Suppressor macrophage treated with lipopolysaccharide for 4 hours (primary cell): ENCODE measurements at places on chromosomes 5 and 9.

DNA sequence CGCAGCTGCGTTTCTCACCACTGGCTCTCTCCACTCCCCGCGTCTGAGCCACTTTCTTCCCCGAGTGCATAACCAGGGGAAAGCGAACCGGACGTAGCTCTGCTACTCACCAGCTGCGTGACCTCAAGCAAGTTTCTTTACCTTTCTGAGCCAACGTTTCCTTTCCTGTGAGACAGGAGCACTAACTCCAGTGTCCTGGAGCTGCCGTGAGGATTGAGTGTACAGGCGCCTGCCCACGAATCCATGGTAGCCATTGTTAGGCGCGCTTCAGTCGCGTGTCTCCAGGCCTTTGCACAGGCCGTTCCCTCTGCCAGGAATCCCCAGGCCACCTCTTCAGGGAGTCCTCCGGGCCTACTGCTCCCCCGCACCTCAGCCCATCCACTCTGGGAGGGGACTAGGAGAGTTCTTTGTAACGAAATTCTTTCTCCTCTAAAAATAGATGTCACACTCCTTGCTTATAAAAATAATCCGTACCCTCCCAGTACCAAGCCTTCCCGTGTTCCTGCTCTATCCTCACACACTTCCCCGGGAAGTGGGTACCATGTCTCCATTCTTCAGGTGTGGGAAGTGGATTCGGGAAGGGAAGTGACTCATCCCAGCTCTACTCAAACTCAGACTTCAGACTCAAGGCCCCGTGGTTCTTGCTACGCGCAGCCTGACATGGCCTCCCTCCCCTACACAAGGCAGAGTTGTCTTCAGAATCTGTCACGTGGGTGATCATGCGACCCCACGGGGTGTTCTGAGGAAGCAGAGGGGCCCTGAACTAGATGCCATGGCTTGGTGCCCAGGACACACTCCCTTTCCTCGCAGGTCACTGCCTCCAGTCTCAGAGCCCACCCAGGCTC is 16.1 kb upstream of the CRB2 start:
- peak; percentile 77 for DNase-seq

GRCh38 chr5:167319243-167319642 is 972.2 kb upstream of the WWC1 start:
- DNase-seq = no peak

- DNase-seq = no peak
These were observed 361.2 kb upstream of the C9orf72 start for GRCh38 chr9:27934471-27934870.

- no peak for DNase-seq
These were observed 75.0 kb downstream of the STK10 start for GRCh38 chr5:172113036-172113435.

- no peak for DNase-seq
These were observed 523.5 kb upstream of the ZNF608 start for GRCh38 chr5:125269926-125270325.

GRCh38 chr5:173497685-173498084 is 118.8 kb downstream of the BOD1 start:
- no peak for DNase-seq

DNA sequence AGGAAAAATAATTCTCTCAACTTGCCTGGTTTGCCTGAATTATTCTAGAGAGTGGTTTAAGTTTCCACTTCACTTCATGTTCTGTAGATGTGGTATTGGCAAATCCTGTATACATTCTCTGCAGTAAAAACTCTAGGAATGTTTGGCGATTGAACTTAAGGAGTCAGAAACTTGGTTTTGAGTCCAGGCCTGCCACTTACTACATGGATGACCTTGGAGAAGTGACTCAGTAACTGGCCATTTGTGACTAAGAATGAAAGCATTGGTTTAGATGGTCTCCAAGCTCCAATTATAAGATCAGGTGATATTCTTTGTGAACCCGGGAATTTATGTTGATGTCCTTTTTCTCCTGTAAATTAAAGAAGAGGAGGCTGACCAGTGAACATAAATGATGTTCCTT is 233.8 kb downstream of the GAS1 start:
- no peak for DNase-seq

DNA sequence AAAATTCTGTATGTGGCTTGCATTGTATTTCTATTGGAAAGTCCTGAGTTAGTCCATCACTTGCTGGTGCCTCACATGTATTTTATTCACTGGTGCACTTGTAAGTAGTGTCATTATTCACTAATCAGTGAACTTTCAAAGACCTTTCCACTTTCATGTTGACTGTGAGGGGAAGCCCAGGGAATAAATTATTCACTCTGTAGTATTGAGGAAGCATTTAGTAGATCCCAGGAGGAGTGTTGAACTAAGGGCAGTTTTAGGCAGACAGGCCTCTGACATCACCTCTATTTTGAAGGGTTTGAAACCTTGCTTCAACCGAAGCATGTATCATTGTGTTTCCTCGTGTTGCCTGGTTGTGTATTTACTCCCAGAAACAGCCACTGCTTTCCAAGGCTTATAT is 705.4 kb upstream of the RIOK2 start:
- no peak for DNase-seq

- no peak for DNase-seq
These were observed 21.1 kb upstream of the DMRTA1 start for GRCh38 chr9:22425551-22425950.

- DNase-seq = no peak
These were observed 52.4 kb downstream of the FSTL4 start for GRCh38 chr5:133559960-133560359.

DNA sequence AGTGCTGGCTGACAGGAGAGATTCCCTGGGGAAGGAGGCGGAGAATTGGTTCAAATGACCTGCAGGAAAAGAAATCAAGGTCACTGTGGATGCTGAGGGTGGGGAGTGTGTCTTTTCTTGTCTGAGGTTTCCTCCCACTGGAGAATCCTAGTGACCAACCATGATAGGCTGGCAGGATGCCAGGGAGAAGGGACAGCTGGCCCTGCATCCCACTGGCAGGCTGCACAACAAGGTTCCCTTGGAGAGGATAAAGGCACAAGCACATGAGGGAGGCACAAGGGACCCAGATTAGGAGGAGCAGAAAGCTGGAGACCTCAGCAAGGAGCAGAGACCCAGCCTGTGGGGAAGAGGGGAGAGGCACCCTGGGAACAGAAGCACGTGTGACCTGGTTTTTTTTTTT is 11.4 kb upstream of the ZDHHC12 start:
- DNase-seq = no peak

GRCh38 chr9:136935651-136936050 is 8.9 kb downstream of the FBXW5 start:
- peak; percentile 32 for DNase-seq

DNA sequence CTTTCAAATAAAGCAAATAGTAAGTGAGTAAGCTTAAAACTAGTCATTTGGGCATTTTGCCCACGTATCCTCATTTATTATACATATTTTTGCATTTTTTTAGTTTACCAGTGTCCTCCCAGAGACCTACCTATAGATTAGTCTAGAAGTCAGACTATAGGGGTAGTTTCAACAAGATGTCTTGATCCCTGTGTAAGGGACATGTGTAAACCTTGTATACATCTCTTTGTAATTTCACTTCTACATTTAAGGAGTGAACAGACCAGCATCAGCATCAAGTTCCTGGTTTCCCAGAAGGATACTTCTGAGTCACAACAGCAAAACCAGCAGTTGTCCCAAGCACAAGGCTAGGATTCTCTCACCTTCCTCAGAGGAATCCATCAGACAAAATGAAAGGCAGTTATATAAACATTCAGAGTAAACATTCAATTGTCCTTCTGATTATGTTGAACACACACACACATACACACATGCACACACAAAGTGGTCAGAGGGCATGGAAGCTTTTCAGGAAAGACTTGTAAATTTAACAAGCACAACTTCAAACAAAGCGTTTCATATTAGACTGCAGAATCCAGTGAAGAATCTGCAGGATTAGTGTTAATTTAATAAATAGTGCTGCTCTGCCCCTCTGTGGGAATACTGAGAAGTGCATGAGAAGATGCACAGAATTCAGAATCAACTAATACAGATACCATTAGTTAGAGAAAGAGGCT is 55.4 kb downstream of the HINT1 start:
- DNase-seq = peak; percentile 56

- DNase-seq = no peak
These were observed 63.6 kb downstream of the TMEM174 start for GRCh38 chr5:73236541-73237128.

DNA sequence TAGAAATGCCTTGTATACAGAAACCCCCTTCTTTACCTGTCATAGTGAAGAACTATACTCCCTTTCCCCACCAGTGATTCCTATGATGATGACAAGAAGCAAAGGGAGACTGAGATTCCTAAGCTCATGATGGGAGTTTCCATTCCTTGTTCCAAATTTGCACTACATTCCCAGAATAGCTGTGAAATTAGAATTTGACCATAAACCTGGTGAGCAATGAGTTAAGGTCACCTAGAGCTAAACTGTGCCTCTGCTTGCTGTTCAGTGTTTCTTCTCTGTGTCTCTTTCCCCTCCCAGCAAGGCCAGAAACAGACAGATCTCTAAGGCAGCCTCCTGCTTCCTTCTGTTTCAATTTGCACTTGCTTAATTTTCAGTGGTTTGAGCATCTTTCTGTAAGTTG is 332.1 kb downstream of the PIK3R1 start:
- DNase-seq = no peak

GRCh38 chr5:163631856-163632255 is 126.4 kb downstream of the MAT2B start:
- no peak for DNase-seq

DNA sequence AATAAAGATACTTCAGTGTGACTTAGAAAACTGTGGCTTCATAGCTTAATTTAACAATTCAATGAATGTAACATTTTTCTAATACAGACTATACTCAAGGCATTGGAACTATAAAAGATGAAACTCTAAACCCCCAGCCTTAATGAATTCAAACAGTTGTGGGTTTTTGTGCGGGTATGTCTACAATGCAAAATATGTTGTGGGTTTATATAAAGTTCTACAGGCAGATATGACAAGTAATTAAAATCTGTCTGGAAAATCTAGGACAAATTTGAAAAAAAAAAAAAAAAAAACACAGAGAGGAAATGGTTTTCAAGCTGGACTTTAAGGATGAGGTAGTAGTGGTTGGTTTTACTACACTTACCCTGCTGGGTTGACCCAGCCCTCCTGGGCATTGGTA is 467.5 kb upstream of the TLE4 start:
- no peak for DNase-seq

- no peak for DNase-seq
These were observed 127.8 kb downstream of the ZNF354C start for GRCh38 chr5:179187681-179188575.

DNA sequence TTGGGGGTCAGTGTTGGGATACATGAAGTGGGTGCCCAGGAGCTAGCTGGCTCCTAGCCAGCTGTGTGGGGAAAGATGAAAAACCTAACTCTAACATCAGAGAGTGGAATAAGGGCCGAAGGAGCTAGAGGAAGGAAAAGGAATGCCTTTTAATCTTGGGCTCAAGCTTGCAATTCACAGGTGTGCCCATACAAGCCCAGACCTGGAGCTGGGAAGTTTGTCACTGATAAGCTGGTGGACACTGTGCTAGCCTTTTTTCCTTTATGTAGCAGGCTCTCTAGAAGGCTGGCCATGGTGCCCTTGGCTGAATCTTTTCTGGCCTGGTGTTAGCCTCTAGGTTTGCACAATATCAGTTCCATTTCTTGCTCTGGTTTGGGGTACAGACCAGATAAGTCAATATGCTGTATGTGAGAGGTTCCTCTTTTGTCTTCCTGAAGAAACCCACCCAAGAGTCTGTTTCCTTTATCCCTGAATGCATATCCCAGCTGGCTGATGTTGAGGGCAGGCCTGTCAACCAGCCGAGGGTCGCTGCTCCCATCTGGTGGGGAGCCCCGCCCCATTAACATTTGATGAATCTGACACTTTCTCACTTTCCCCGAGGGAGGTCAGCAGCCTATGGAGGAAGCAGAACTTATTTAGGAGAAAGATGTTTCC is 92.4 kb upstream of the CXCL14 start:
- no peak for DNase-seq

GRCh38 chr9:134399435-134400056 is 73.3 kb downstream of the RXRA start:
- DNase-seq = peak; percentile 67

GRCh38 chr5:125006011-125006685 is 259.7 kb upstream of the ZNF608 start:
- no peak for DNase-seq

GRCh38 chr5:149438711-149439132 is 59.6 kb upstream of the IL17B start:
- no peak for DNase-seq

- no peak for DNase-seq
These were observed 136.8 kb downstream of the TLE4 start for GRCh38 chr9:79708541-79708940.

- no peak for DNase-seq
These were observed 442.4 kb upstream of the ZNF462 start for GRCh38 chr9:106420511-106420944.

- DNase-seq = no peak
These were observed 12.4 kb upstream of the RANBP17 start for GRCh38 chr5:170849374-170849773.

DNA sequence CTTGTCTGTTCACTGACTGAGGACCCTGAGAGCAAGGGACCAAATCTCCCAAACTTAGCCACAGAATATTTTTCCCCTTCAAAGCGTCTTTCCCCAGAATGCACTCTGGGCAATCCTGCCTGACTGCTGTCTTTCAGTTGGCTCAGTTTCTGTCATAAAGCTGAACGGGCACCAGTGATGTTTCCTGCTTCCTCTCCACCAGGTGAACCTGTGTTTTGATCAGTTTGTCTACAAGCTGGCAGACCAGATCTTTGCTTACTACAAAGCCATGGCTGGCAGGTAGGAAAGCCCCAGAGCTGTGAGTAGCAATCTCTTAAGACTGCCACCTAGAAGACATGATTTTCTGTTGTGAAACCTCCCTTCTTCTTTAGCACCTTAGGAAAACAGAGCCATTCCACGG is 61.8 kb downstream of the CYFIP2 start:
- DNase-seq = no peak

GRCh38 chr5:80594810-80595209 is 24.7 kb upstream of the ANKRD34B start:
- DNase-seq = no peak

DNA sequence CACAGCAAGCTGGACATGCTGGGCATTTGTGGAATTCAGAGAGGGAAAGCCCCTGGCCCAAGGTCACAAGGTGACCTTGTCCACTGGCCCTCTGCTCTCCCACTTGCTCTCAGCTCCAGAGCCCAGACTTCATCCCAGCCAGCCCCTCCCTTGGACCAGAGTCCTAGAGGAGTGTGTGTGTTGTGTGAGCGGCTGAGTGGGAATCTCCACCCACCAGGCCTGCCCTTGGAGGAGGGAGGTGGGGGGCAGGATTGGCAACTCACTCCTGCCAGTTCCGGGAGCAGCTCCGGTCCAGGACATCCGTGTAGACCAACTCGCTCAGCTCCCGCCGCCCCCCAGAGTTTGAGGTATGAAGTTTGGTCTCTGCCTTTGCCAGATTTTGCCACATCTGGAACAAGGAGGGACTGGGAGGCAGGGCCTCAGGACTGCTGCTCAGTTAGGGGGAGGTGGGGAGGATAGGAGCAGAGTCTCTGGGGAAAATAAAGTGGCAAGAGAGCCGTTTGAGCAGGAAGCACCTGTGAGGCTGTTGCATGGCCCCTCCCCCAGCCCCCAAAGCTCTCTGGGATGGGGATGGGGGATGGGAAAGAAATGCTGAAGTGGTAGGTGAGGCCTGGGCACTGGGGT is 1.4 kb downstream of the MZB1 start:
- DNase-seq = no peak
